ENCODE measurements at places on chromosomes 16 and 17.

DNA sequence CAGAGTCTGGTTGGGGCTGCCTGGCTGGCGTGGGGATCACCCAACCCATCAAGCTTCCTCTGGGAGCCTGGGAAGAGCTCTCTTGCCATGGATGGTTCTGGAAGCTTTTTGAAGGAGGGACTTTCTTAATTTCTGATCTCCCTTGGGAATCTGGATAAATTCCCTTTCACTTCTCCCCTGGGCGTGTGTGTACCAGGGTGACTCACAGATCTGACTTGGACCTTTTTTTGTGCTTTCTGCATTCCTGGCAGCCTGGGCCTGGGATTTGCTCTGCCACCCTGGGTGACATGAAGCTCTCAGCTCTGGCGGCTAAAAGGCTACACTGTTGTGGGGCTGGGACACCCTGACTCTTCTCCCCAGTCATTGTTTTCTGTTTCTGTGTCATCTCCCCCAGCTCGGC is 70.1 kb downstream of the ABCC1 start:
- no peak for DNase-seq

DNA sequence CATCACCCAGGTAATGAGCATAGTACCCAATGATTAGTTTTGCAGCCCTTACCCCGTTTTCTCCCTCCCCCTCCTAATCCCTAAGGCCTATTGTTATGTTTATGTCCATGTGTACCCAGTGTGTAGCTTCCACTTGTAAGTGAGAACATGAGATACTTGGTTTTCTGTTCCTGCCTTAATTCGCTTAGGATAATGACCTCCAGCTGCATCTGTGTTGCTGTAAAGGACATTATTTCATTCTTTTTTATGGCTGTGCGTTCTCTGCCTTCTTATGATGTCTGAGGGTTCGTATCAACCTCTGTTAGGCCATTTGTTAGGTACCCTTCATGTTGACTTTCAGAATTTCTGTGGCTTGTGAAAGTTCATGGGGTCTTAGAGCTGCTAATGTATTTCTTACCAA is 31.0 kb downstream of the CTCF start:
- no peak for DNase-seq

GRCh38 chr16:22092143-22092933 is at the start of gene VWA3A:
VWA3A (plus strand) TSS chr16:22092541; CDS start chr16:22092638, 97 bp downstream.
- no peak for DNase-seq

DNA sequence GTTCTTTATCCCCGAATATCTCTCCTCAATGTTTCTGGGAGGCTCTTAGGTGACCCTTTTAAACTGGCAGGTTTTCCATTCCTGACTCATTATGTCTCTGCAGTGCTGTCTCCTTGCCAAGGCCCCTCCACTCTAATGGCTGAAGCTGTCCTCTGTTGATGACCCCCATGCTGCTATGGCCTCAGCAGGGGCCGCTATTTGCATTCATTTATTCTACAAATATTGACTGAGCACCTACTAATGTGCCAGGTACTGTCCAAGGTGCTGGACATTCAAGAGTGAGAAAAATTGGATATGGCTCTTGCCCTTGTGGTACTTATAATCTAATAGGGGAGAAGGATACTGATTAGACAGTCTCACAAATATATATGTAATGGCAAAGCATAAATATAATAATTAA is 55.4 kb downstream of the GP2 start:
- no peak for DNase-seq

- DNase-seq: no peak
These were observed 154.7 kb downstream of the C16orf78 start for GRCh38 chr16:49528060-49528865.

GRCh38 chr17:60645918-60646523 is 31.6 kb upstream of the BCAS3 start:
- no peak for DNase-seq

GRCh38 chr17:907725-908124 is 71.9 kb downstream of the NXN start:
- no peak for DNase-seq

DNA sequence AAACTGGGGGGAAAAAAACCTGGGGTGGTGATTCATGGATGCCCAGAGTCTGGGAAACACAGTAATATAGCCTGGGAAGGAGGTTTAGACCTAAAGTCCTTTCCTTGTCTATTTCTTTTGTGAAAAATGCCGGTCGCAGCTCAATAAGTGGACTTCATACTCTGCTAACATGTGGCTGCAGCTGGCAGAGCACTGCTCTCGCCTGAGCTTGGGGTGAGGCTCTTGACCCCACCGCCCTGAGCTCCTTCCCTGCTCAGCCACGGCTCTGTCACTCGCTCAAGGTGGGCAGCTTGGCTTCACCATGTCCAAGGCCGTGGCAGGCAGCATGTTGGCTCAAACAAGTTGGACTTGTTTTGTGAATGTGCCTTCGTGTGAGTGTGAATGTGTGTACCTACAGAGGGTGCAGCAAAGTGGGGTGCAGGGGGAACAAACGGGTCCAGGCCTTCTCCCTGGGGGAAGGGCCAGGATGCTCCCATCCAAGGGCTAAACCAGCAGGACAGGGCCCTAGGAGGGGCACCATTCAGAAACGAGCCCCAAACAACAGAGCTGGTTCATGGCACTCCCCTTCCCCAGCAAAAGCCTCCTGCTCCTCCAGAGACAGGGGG is 4.9 kb downstream of the FA2H start:
- no peak for DNase-seq

DNA sequence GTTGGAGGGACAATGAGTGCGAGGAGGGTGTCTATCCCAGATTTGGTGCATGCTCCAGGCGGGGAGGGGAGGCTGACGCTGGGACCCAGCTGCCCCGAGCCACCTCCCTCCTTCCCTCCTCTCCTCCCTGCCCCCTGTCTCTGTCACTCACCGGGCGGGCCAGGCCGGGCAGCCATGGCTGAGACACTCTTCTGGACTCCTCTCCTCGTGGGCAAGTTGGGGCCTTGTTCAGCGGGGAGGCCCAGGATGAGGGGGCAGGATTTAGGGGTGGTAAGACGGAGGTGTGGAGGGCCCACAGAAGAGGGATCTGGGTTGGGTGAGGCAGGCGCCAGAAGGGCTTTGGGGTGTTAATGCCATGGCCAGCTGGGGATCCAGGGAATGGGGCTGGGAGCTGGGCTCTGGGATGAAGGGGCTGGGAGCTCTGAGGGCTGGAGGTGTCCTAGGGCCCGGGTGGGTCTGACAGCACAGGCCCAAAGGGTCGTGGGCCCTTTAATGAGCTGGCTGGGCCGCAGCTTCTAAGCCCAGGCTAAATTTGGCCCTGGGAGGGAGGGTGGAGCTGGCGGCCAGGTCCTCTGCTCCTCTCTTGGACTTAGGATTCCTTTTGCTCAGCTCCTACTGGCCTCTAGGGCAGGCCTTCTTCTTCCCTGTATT is at the start of gene SGCA:
SGCA (plus strand) TSS at position 139 of the 651 bp plus-strand sequence; CDS start at position 175, 36 bp downstream.
- no peak for DNase-seq

DNA sequence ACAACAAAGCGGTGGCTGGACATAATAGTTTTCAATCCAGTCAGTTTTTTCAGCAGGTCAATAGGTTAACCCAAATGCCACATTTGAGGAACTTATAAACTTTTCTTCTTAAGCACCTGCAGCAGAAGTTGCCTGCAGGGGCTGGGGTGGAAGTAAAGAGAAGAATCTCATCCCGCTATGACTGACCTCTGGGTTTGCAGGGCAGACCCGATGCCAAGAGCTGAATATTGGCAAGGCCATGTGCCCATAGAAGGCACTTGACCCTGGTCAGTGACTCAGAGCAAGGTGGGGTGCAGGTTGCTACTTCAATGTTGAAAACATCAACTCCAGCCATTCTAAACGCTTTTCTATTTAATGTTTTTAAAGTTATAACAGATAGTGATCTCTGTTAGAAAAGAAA is 17.9 kb upstream of the SMPD3 start:
- DNase-seq: no peak

DNA sequence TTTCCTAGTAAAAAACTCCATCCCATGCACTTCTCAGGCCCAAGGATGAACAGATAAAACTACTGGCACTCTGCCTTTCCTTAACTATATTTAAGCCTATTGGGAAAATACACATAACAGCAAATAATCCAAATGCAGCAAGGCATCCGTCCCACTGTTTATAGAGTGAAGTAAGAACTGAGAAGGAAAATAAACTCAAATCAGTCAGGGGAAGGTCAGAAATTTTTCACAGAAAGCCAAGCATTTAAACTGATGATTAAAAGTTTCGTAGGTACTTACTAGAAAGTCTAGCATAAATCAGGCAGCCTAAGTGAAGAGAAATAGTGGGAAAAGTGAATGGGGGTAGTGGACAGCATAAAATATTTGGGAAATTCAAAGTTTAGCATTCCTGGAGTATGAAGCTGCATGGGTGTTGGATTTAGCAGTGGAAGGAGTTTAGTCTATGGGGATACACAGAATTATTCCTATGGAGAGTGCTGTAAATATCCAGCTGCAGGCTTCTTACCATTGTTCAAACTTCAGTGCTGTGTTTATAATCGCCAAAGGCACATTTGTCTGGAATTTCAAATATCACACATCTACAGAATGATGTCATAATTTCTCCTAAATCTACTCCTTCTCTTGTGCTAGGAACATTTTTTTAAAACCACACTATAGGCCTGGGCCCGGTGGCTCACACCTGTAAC is 1131.0 kb upstream of the GOT2 start:
- no peak for DNase-seq

DNA sequence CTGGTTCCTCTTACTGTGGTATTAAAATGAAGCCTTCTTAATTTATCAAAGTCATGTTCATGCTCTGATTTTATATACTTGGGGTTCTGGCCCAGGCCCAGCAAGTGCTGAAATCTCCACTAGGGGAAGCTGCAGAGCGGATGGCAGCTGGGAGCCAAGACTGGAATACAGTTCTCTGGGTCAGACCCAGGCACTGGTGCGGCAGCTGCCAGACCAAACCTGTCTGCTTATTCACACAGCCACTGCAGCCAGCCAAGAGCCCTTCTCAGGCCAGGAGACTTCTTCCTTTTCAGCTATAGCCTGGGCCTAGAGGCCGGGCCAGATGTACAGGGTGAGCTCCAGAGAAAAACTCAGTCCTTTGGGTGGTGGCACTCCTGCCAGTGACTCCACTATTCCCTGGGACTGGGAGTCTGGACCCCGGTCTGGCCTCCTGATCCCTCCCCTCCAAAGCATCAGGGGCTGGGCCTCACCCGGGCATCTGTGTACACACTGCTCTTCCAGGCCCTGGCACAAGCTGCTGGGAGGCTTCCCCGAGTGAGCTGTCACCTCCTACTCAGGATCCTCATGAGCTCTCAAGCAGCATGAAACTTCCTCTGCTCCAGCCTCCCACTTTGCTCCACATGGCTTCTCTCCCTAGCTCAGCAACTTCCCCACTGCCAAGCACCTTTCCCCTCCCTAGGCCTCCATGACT is 24.4 kb downstream of the ATP6V0D1 start:
- no peak for DNase-seq

DNA sequence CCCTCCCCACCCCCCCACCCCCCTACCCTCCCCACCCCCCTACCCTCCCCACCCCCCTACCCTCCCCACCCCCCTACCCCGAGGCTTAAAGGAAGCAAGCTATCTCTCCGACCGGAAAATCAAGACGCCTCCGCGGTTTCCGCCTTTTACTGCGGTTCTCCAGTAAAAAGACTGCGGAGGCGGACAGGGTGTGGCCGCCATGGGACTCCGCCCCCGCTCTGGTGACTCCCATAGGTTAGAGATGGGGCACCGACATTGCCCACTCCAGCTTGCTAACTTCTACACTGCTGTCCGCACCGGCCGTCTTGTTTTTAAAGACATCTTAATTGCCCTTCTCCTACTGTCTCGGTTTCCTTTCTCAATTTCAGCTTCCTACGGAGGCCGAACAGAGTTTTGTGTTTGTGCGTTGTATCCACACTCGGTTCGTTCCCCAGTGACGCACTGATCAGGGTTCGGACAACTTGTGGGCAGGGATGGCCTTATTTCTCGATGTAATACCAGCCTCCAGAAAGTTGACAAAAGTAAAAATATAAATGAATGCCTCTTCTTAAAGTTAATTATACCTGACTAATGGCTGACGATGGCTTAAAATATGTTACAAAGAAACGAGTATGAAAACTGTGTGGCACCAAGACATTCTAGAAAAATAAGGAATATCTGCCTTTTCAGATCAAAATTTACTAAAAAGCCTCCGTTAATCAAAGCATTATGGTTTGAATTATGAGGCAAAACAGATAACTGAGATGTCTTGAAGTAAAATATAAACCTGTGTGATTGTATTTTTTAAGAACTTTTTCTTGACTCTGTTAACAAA is 1.1 kb upstream of the ZNF200 start:
- DNase-seq: peak; percentile 50

GRCh38 chr16:22631264-22631663 is 120.6 kb downstream of the NPIPB5 start:
- no peak for DNase-seq

GRCh38 chr16:14331020-14331419 is 259.9 kb downstream of the MRTFB start:
- no peak for DNase-seq

GRCh38 chr17:10033959-10034358 is 128.9 kb upstream of the RCVRN start:
- no peak for DNase-seq

GRCh38 chr16:4511441-4512082 is 27.0 kb downstream of the CDIP1 start:
- no peak for DNase-seq

- no peak for DNase-seq
These were observed 3.5 kb downstream of the GSG1L start for GRCh38 chr16:28059841-28060575.

DNA sequence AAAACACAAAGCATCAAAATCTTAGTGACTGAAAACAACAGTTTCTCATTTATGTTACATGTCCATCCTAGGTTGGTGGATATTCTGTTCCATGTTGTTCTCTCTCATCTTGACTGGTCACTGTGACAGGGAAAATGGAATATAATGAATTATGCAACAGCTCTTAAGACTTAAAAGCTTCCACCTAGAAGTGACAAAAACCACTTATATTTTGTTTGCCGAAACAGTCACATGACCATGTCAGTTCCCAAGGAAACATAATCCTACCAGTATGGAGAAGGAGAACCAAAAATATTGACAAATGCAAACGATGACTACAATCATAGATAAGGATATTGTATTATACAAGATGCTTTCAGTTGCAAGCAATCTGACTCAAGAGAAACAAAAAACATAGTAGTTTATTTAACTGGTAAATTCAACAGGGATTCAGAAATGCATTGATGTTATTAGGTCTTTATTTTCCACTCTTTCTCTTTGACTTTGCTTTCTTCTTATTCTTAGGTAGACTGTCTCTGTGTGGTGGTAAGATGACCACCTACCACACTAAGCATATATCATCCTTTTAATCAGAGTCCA is 103.8 kb downstream of the SSH2 start:
- DNase-seq: no peak

GRCh38 chr17:63696381-63696961 is 3.5 kb downstream of the LIMD2 start:
- DNase-seq: peak; percentile 27

GRCh38 chr17:73749337-73749823 is 105.1 kb upstream of the SDK2 start:
- no peak for DNase-seq

DNA sequence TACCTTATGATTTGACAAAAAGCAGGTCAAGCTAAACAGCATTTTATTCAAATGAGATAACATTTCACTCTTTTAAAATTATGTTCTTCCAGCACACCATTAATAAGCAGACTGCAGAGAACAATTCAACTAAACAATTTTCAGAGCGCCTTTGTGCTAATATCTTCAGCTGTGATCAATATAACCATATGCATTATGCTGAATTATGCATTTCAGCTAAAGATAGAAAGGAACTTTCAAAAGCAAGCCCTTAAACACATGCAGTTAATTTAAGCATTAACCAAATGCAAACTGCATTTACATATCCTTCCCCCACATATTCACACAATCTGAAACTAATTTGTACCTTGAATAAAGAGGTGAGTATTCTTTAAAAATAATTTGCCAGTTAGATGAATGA is 41.6 kb downstream of the RPGRIP1L start:
- DNase-seq: no peak
